NCI-H526 treated with DMSO at 0.1 percent for 48 hours (cell line): ENCODE measurements at places on chromosomes 4 and X.

DNA sequence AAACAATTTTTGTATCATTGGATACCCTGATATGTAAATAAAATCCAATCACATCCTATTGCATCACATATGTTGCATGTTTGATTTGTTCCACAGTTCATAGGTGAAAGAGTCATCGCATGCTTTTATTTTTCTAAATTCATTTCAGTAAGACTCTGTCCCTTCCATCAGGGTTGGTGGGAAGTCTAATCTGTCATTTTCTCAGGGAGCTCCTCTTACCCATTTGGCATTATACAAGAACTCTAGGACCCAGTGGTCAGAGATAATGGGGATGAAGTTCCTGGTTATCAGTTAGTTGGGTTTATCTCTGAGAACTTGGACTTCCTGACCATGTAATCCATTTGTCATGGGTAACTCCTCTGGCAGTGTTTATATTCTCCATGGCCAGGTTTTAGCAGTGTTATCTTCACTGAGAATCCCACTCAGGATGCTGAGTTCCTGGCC is 227.1 kb upstream of the JADE1 start:
- no peak for DNase-seq

- no peak for DNase-seq
These were observed 4.5 kb downstream of the CYSLTR1 start for GRCh38 chrX:78322863-78323262.

- peak; percentile 80 for DNase-seq
These were observed 149.6 kb upstream of the MID1 start for GRCh38 chrX:10769696-10770619.

DNA sequence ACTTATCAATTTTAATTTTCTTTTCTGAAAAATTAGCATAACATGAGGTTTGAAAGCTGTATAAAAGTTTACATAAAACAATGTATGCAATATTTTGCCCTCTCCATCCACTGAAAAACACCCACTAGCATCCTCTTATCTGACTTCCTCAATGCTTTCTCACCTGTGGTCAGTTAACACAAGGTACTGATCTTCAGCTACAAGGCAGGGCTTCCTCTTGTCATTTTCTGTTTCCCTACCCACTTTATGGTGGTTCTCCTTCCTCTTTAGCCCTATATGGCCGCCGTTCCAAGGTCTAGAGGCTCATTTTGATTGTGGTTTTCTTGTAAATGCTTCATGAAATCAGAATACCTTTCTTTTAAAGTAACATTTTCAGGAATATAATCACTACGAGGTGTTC is 618.6 kb upstream of the CPEB2 start:
- DNase-seq = no peak

DNA sequence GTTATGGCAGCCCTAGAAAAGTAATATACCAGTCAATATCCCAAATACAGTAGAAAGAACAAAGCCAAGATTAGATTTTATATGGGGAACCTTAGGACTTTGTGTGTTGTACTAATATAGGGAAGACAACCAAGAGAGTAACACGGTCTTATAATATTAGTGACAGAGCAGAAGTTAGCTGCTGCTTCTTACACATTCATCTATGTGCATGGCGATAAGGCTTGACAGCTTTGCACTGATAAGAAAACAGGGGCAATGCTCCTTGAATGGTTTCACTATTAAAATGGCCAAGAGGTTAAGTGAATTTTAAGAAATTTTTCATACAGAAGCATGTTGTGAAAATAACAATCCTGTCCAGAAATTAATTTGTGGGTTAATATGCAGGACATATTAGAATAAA is 521.6 kb downstream of the CCSER1 start:
- no peak for DNase-seq

GRCh38 chrX:135481696-135482179 is 38.7 kb upstream of the INTS6L start:
- DNase-seq = no peak

- no peak for DNase-seq
These were observed 305.2 kb upstream of the MAOA start for GRCh38 chrX:43350935-43351334.

GRCh38 chr4:11954093-11954492 is 525.4 kb upstream of the HS3ST1 start:
- DNase-seq = peak; percentile 20

GRCh38 chr4:122662701-122663100 is 41.8 kb upstream of the IL21 start:
- DNase-seq = no peak

DNA sequence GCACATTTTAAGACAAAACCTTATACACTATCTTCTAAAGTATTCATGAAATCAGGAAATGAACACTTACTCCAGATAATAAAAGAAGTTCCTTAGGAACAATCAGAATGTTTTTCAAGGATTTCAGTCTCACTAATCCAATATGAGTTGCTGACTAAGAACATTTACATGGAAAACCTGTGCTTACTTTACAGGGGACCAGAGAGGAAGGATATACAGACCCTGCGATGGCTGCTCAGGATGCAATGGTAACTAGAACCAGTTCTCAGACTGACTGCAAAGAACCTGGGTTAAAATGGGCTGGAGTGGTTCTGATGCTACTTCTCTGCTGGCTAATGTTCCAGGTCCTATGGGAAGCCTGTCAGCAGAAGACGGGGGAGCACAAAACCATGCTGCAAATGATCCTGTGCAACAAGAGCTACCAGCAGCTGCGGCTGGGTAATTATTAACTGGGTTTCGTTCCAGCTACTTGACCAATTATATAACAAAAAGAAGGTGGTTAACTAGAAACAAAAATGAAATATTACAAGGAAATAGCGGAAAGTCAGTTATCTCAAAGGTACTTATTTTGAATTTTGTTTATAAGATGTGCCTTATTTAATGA is 85.3 kb downstream of the ANXA10 start:
- DNase-seq = no peak

- DNase-seq = no peak
These were observed 75.3 kb upstream of the RAPGEF2 start for GRCh38 chr4:159027535-159027934.

DNA sequence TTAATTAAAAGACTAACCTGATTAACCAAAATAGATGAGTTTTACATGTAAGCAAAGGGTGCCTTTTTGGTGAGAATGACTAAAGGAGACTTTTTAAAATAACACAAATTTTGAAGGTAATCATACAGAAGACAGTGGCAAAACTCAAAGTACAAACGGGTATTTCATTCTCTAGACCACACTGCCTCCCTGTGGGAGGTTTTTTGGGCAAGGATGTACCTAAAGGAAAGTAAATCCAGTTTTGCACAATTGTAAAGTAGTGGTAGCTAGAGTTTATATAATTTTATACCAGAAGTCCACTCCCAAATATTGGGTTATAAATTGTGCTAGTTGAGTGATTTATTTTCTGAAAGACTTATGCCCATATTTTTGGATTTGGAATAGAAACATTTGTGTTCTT is 201.0 kb downstream of the PAPSS1 start:
- no peak for DNase-seq

DNA sequence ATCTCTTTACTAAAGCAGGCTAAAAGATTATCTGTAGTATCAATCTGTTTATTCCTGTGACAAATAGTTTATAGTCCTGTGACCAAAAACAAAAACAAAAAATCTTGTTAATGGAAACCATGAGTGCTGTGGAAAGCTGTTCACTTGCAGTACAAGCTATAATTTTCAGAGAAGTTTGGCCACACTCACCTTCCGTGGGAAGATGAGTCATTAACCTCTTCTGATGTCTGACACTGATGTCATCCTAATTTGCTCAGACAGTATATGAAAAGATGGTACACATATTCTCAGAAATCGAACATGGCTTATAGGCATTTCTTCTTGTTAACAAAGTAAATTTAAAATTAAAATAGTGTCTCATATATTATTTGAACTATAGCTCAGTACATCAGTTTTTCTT is 19.9 kb upstream of the ENPP6 start:
- DNase-seq = no peak

- DNase-seq = no peak
These were observed 1015.1 kb downstream of the RPA4 start for GRCh38 chrX:97898798-97899197.

DNA sequence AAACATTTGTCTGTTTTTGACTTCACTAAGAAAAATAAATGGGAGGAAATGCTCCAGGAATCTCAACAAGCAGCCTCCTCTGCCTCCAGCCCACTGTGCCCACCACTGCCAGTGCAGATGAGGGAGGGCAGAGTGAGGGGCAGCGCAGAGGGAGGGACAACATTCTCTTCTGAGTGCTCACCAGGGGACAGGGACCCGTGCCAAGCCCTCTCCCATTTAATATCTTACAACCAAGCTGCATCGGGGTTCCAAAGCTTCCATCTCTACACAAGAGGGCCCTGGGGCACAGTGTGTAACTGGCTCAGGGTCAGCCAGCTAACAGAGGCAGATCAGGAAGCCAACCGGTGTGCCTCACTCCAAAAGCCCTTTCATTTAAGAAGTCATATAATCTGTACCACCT is 120.4 kb downstream of the NSUN7 start:
- DNase-seq = no peak

GRCh38 chr4:109718759-109719158 is 11.1 kb downstream of the PLA2G12A start:
- DNase-seq = no peak

- DNase-seq = no peak
These were observed 108.0 kb downstream of the ITM2A start for GRCh38 chrX:79259073-79259689.

GRCh38 chr4:88003261-88003660 is 4.2 kb upstream of the PKD2 start:
- no peak for DNase-seq

DNA sequence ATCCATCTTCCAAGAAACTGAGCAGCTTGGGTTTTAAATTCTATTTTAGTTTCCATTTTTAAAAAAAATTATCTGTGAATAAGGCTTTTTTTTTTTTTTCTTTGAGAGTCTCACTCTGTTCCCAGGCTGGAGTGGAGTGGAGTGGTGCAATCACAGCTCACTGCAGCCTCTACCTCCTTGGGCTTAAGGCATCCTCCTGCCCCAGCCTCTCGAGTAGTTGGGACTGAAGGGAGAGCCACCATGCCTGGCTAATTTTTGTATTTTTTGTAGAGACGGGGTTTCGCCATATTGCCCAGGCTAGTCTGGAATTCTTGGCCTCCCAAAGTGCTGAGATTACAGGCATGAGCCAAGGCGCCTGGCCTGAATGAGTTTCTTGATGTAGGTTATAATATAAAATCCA is 1.4 kb downstream of the ENOPH1 start:
- no peak for DNase-seq

DNA sequence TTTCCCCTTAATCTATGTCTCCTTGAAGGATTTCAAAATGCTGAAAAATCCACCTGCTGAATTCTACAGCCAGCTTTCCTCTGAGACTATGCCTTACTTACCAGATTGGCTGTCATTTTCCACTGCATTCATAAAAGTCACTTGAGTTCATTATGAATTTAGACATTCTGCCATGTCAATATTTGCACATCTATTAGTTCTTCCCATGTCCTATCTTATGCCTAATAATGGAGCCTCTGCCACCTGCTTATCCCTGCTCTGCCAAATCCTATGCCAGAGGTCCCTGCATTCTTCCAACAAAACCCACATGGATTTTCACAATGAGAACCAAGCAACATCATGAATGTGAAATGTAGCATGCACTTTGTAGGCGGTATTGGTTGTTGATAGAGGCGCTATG is 42.6 kb downstream of the GASK1B start:
- no peak for DNase-seq

GRCh38 chr4:63090641-63091040 is 1318.6 kb downstream of the TECRL start:
- DNase-seq = no peak

DNA sequence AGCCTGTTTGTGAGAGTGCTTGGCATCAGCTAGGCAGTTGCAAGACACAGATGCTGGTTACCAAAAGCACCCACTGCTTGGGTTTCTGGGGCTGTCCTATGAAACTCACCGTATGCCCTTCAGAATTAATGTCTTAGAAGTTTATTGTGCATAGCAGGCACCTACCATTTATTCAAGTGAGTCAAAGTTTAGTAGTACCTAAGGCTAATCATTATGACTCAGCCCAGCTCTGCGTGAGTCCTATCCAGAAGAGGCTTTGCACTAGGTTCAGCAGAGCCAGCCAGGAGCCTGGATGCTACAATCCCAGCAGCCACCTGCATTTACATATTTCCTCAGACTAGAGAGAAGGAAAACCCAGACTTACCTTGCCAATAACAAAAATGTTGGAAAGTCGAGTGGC is 4.2 kb downstream of the RPS4X start:
- DNase-seq = no peak

- no peak for DNase-seq
These were observed 2.1 kb upstream of the CLCN3 start for GRCh38 chr4:169618286-169618685.

DNA sequence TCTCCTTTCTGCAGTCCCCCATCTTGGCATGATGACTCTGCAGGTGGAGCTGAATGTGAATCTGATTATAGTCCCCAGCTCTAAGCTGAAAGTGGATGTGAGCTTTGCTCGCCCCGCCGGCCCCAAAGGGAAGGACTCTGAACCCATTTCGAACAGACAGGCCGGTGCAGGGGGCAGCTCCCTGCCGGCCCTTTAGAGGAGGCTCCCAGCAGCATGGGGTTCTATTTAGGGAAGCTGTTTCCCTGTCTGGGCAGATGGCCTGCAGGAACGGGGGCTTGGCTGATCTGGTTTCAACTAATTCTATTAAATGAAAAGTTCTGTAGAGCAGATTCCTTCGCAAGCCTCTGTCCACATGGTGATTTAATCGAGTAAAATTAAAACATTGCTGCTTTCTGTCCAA is 104.8 kb upstream of the MSX1 start:
- no peak for DNase-seq

- DNase-seq = no peak
These were observed 132.8 kb upstream of the STIM2 start for GRCh38 chr4:26727844-26728243.

- no peak for DNase-seq
These were observed 9.7 kb upstream of the PLA2G12A start for GRCh38 chr4:109739547-109739946.

- no peak for DNase-seq
These were observed 28.4 kb downstream of the PROM1 start for GRCh38 chr4:16055471-16055870.

- DNase-seq = no peak
These were observed 255.2 kb upstream of the SFRP2 start for GRCh38 chr4:154044108-154044531.

GRCh38 chr4:64774626-64775025 is 365.4 kb upstream of the TECRL start:
- no peak for DNase-seq
